ENCODE measurements at places on chromosomes 4 and X.

DNA sequence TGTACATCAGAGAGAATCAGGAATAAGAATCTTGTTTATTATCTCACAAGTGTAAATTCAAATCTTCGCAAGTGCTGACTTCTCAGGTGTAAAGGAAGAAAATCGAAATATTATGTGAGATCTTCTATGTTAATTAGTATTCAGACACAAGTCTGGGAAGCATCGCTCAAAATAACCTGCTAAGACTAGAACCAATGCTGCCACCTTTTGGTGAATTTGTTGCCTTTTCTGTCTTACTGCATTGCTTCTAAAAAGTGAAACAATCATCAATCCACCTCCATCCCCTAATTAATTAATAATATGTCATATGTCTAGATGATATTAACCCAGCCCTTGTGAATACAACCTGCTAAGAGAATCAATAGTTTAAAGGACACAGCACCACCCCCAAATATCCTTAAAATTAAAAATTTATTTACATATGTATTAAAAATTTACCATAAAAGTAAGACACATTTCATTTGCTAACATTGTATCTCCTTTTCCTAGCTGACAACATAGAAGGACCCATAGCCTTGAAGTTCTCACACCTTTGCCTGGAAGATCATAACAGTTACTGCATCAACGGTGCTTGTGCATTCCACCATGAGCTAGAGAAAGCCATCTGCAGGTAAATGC, 3.5 kb downstream of the EPGN start:
- H3K4me1 ChIP-seq: peaks cover 3% of the 10 kb centered on the region
- no peak overlapping the region for H3K27ac ChIP-seq
- H3K36me3 ChIP-seq: no peaks in the 10 kb centered on the region
- H3K4me3 ChIP-seq: no peak overlapping the region
- H3K27me3 ChIP-seq: no peaks in the 10 kb centered on the region

GRCh38 chr4:159220353-159220752, 117.5 kb downstream of the RAPGEF2 start:
- no peak overlapping the region for H3K27ac ChIP-seq
- H3K4me1 ChIP-seq: peaks cover 9% of the 10 kb centered on the region
- DNase-seq: no peak
- peaks cover 10% of the 10 kb centered on the region for H3K36me3 ChIP-seq

- H3K4me1 ChIP-seq: peaks cover 55% of the 10 kb centered on the region
- no peaks in the 10 kb centered on the region for H3K36me3 ChIP-seq
- no peaks in the 10 kb centered on the region for H3K27me3 ChIP-seq
- peak overlapping the region; percentile 94 for H3K27ac ChIP-seq
- peak; percentile 29 for DNase-seq
Observed at GRCh38 chr4:152778656-152779512, 646 bp downstream of the TIGD4 start.

GRCh38 chr4:162140051-162140683, 23.6 kb downstream of the FSTL5 start:
- H3K27me3 ChIP-seq: no peaks in the 10 kb centered on the region
- no peak overlapping the region for H3K4me3 ChIP-seq
- peaks cover 8% of the 10 kb centered on the region for H3K4me1 ChIP-seq
- H3K27ac ChIP-seq: no peak overlapping the region
- peaks cover 3% of the 10 kb centered on the region for H3K36me3 ChIP-seq

DNA sequence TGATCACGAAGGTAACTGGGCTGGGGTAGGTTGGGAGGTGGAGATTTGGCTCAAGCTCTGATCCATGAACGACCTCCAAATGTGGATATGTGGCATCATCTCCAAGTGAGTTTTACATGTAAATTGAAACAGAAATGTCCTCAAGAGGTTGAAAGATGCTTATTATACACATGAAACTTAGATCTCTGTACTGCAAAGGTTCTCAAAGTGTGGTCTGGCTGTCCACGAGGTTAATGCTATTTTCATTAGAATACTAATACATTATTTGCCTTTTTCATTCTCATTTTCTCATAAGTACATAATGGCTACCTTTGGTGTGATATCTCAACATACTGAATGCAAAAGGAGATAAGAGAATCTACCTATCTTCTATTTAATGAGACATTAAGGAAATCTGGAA, 198.2 kb downstream of the RASL11B start:
- no peaks in the 10 kb centered on the region for H3K36me3 ChIP-seq
- H3K27ac ChIP-seq: no peak overlapping the region
- no peak overlapping the region for H3K4me3 ChIP-seq
- no peak for DNase-seq
- H3K27me3 ChIP-seq: no peaks in the 10 kb centered on the region

- no peak for DNase-seq
- H3K36me3 ChIP-seq: peaks cover 9% of the 10 kb centered on the region
- peaks cover 16% of the 10 kb centered on the region for H3K4me1 ChIP-seq
- no peak overlapping the region for H3K4me3 ChIP-seq
- no peaks in the 10 kb centered on the region for H3K27me3 ChIP-seq
Observed at GRCh38 chr4:89788206-89789072, 48.5 kb downstream of the SNCA start.

- H3K4me3 ChIP-seq: peak overlapping the region; percentile 58
- peaks cover 5% of the 10 kb centered on the region for H3K27me3 ChIP-seq
- H3K36me3 ChIP-seq: no peaks in the 10 kb centered on the region
- no peak overlapping the region for H3K27ac ChIP-seq
- peaks cover 25% of the 10 kb centered on the region for H3K4me1 ChIP-seq
Observed at GRCh38 chrX:140762061-140762460, 52.5 kb downstream of the LINC00632 start.

DNA sequence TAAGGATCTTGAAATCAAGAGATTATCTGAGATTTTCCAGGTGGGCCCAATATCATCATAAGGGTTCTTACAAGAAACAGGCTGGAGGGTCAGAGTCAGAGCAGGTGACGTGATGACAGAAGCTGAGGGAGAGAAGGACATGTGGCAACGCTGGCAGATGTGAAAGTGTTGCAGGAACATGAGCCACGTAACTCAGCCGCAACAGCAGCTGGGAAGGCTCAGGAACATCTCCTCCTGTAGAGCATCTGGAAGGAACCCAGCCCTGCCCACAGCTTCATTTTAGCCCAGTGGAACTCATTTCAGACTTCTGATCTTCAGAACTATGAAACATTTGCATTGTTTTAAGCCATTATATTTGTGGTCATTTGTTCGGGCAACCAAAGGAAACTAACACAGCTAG, 156.3 kb upstream of the VEGFC start:
- no peaks in the 10 kb centered on the region for H3K36me3 ChIP-seq
- DNase-seq: no peak
- H3K27me3 ChIP-seq: no peaks in the 10 kb centered on the region

DNA sequence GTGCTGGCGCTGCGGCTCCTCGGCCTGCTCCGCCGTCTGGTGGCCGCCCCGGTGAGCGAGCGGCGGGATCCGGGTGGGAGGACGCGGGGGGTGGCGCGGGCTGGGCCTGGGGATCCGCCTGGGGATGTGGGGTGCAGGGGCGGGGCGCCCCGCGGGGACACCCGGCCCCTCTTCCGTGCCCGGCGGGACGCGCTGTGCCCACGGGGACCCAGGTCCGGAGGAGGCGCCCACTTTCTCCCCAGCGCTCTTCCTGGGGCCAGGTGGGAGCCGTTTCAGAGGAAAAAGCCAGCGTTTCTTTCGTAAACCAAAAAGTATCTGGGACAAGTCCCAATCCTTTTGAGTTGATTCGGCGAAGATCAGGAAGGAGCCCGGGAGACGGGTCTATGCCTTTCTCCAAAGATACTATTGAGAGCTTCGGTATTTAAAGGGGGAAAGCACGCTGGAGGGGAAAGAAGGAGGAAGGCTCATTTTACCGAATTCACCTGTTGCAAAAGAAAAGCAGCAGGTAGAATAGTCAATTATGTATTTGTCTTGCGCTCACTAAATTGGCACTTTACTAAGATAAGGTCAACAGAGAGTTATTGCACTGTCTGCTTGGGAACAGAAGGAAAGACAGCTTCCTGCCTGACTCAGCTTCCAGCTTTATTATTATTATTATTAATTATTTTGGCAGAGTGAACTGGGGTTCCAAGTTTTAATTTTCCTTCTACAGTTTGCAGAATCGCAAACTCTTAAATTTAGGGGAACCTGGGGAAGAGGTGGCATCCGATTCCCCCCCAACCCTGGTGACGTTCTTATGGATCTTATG, 81.5 kb upstream of the CD99 start:
- H3K4me3 ChIP-seq: peak overlapping the region; percentile 88
- H3K4me1 ChIP-seq: peaks cover 22% of the 10 kb centered on the region

DNA sequence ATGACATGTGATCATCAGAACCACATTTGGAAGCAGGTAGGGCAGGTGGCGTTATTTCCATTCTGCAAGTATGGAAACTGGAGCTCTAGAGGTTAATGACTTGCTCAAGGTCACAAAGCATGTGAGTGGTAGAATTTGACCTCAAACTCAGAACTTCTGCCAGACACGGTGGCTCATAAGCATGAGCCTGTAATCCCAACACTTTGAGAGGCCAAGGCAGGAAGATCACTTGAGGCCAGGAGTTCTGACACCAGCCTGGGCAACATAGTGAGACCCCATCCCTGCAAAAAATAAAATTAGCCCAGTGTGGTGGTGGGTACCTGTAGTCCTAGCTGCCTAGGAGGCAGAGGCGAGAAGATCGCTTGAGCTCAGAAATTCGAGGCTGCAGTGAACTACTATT, 139.2 kb downstream of the PALLD start:
- peak overlapping the region; percentile 25 for H3K4me3 ChIP-seq
- H3K27ac ChIP-seq: no peak overlapping the region
- no peaks in the 10 kb centered on the region for H3K27me3 ChIP-seq
- H3K4me1 ChIP-seq: peaks cover 44% of the 10 kb centered on the region
- H3K36me3 ChIP-seq: no peaks in the 10 kb centered on the region
- DNase-seq: no peak

- no peaks in the 10 kb centered on the region for H3K27me3 ChIP-seq
- no peak overlapping the region for H3K4me3 ChIP-seq
- no peaks in the 10 kb centered on the region for H3K36me3 ChIP-seq
- no peak for DNase-seq
Observed at GRCh38 chr4:8495803-8496202, 55.2 kb downstream of the TRMT44 start.

DNA sequence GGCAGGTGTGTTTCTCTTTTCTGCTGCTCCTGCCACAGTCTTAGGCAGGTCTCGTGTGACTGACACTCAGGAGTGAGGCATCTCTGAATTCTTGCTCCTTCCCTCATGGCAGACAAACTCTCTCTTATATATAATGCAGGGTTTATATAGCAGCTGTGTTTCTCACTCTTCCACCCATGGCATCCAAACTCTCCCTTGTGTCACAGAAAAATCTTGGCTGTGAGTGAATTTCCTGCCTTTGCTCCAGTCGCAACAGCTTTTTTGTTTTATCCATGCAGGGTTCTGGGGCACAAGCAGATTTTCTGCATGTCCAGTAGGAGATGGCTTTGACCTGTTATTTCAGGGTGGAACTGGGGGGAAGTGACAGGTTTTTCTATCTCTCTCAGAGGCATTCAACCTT, 1275.5 kb downstream of the ADGRL3 start:
- DNase-seq: no peak
- H3K4me3 ChIP-seq: no peak overlapping the region
- no peak overlapping the region for H3K27ac ChIP-seq
- H3K4me1 ChIP-seq: no peaks in the 10 kb centered on the region

DNA sequence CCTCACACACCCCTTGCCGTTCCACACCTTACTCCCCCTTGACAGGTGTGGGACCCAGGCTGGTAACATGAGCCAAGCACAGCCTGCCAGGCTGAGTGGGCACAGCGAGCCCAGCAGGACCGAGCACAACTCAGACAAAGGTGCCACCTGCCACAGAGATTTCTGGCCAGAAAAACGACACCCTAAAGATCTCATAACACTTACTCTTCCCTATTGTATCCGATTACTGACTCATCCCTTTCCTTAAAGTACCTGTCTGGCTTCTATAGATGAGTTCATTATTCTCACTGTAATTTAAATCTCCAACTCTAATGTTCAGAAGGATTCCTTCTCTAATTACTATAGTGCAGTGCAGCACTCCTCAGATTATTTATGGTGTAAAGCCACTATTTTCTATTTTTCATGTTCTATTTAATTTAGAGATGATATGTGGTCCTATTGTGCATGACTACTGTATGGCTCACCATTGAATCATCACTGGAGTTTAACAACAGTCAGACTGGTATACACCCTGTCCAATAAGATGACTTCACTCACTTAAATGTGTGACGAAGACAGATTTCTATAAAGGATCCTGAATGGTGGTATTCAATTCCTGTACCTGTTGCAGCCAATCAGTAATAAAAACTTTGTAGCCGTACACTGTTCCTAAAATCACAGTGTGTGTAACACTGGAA, 7.6 kb upstream of the SYTL5 start:
- no peak for DNase-seq
- no peaks in the 10 kb centered on the region for H3K27me3 ChIP-seq
- no peaks in the 10 kb centered on the region for H3K4me1 ChIP-seq
- H3K4me3 ChIP-seq: no peak overlapping the region

- H3K27ac ChIP-seq: no peak overlapping the region
- peaks cover 8% of the 10 kb centered on the region for H3K36me3 ChIP-seq
- no peak for DNase-seq
- no peaks in the 10 kb centered on the region for H3K4me1 ChIP-seq
Observed at GRCh38 chrX:65750674-65751469, 83.4 kb downstream of the MSN start.

DNA sequence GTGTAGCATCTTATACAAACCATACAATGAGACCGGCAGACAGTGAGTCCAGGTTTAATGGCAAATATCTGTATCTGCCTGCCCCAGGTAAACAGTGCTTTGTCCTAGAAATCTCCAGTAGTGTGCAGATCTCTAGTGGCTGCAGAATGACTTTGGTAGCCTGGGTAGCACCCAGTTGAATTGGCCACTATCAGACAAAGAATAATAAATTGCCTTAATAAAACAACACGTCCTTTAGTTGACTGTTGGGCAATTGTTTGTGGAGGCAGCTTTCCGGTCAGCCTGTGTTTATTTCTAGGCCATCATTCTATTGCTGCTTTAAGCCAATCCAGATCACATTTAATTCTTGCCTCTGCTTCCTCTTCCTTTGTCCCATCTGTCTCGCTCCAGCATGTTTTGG, 52.5 kb downstream of the SNX25 start:
- no peak overlapping the region for H3K27ac ChIP-seq
- H3K27me3 ChIP-seq: no peaks in the 10 kb centered on the region
- DNase-seq: no peak
- no peaks in the 10 kb centered on the region for H3K36me3 ChIP-seq

DNA sequence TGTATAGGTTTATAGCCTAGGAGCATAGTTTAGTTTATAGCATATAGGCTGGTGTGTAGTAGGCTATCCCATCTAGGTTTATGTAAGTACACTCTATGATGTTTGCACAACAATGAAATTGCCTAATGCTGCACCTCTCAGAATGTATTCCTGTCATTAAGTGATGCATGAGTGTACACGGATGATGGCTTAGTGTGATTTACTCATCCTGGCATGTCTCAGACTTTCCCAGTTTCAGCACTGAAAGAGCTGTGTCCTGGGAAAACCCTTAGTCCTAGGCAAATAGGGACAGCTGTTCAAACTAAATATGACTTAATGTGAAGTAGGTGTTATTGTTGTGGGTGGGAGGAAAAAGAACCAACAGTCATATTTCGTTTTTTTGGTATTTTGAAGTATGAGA, 264.9 kb upstream of the MAGEB18 start:
- no peak for DNase-seq
- H3K4me1 ChIP-seq: no peaks in the 10 kb centered on the region
- no peaks in the 10 kb centered on the region for H3K36me3 ChIP-seq
- H3K4me3 ChIP-seq: no peak overlapping the region
- no peaks in the 10 kb centered on the region for H3K27me3 ChIP-seq
- H3K27ac ChIP-seq: no peak overlapping the region

All from neural crest cell (in vitro differentiated cells).